Fibroblast of skin of right quadriceps (primary cell): ENCODE measurements at places on chromosomes 4 and X.

GRCh38 chrX:83022020-83022419 is 486.1 kb upstream of the POU3F4 start:
- DNase-seq = no peak

- no peak for DNase-seq
These were observed 178.7 kb downstream of the SH3KBP1 start for GRCh38 chrX:19708683-19709082.

DNA sequence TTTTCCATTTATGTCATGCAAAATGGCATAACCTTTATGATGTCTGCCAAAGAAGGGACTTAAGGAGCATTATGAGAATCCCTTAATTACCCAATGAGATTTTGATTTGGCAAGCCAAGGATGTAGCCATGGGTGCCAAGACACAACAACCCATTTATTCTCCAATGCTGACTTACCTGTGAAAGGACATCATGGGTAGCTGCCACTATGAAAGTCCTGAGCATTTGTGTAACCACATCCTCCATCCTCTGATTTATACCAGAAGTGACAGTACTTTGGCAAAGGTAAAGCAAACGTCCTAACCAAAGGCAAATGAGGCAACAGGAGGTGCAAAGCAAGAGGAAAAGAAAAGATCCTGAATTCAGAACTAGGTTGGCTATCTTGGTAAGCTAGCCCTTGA is 87.3 kb upstream of the EMCN start:
- no peak for DNase-seq

DNA sequence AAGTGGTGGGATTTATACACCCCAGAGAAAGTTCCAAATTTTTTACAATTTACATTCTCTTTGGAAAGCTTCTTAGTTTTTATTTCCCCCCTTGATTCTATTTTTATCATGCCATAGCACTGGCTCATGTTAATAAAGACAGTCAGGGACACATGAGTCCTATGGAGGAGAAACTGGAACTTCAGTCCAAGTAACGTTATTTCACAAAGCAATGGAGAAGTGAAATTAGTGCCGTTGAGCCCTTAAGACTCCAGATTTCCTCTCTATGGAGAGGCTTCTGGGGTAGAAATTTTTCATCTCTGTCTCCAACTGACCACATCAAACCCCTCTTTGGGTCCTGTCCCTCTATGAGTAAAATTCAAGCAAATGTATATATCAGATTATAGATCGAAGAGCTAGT is 12.8 kb upstream of the TASL start:
- DNase-seq = no peak

GRCh38 chr4:75653845-75654503 is 19.2 kb downstream of the G3BP2 start:
- peak; percentile 29 for DNase-seq

- DNase-seq = no peak
These were observed 151.0 kb upstream of the DKK2 start for GRCh38 chr4:107187091-107187490.

DNA sequence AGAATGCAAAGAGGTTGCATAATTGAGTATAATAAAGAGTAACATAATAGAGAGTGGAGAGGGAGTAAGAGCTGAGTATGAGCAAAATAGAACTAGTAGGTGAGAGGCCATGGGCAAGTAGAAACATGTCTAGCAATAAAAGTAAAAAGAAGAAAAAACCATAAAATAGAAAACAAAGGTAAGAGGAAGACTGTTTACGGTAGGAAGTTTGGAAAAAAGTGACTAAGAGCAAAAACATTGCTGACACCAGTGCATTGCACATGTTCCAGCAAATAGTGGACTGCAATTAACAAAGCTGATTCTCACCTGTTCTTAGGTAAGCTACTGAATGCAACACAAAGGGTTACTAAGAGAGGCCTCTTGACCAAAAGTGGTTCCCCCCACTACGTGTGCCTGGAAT is 202.9 kb downstream of the TEX13A start:
- DNase-seq = no peak

DNA sequence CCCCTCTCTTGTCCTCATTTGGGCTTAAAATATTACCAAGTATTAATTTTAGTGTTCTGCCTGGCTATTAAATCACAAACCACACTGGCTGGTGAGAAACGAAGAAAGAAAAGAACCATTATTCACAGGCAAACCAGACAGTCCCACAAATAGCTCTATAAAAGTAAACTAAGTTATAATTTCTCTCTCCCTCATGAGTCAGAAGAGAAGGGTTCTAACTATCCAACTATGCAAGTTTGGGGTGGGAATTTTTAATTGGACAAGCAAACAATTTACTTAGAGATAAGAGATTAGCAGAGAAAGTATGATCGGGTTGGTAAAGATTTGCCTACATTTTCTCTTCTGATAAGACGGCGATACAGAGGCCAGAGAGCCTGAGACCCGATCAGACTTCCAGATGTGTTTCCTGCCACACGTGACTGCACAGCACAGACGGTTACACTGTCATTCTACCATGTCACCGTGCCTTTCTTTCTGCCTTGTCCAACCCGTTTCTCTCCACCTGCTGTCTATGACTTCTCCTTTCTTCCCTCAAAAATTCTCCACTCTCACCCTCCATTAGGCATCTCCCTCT is 52.3 kb downstream of the MEPE start:
- no peak for DNase-seq

DNA sequence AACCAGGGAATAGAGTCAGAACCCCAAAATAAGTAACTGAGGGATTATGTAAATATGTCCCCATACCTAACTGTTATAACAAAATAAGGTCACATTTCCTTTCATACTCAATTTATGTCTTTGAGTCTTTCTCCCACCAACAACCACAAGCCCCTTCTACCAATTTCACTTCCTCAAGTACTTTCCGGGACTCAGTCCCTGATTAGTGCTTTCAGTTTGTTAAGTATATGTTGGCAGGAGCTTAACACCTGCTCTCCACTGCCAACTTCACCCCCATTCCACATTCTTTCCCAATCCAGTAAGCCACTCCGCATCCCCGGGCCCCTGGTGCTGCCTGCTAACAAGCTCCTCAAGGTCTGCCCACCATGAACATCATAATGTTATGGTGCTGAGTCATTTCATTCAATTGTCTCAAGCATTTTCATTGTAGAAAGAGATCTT is 71.3 kb upstream of the SPRY1 start:
- DNase-seq = no peak

- peak; percentile 21 for DNase-seq
These were observed 18.1 kb downstream of the GUCY2F start for GRCh38 chrX:109463784-109464183.

- peak; percentile 54 for DNase-seq
These were observed 12.7 kb upstream of the UBA6 start for GRCh38 chr4:67713529-67714247.

GRCh38 chrX:96435378-96436035 is 249.1 kb upstream of the DIAPH2 start:
- peak; percentile 22 for DNase-seq

DNA sequence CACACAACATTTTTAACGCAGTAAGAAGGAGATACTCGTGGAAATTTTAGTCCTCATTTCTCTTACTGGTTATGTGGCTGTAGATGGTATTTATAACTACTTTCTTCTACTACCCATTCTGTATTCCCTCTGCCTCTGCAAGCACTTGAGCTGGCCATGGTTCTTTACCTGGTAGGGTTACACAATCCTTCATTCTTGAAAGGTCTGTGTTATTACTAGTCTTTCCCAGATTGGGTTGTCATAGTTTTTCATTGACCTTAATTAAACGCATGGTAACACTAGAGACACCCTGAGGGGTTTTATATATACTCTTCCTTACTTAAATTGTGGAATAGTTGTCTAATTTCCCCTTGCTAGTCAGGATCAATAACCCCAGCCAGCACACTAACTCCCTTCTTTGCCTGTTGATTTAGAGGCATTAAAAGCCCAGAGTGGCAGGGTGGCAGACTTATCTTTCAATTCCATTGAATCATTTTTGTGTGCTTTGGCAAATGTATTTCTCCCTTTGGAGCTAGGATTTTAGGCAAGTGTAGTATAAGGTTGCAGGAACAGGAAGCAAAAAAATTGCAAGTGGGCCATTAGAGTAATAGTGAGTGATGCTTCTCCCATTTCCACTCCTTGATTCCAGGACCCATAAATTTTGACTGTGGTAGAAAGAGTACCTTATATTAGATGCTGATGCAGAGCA is 113.6 kb upstream of the EMCN start:
- no peak for DNase-seq

- DNase-seq = no peak
These were observed 679.7 kb downstream of the FAT4 start for GRCh38 chr4:125994430-125994829.

- no peak for DNase-seq
These were observed 390.6 kb upstream of the ATOH1 start for GRCh38 chr4:93437991-93438390.

- no peak for DNase-seq
These were observed 1.0 kb upstream of the GABRG1 start for GRCh38 chr4:46124773-46125413.

- DNase-seq = peak; percentile 64
These were observed 1513.0 kb downstream of the STIM2 start for GRCh38 chr4:28373601-28374000.

- DNase-seq = peak; percentile 99
These were observed at the start of gene USO1 for GRCh38 chr4:75724066-75724866. TSS of gene USO1 (plus strand) at chr4:75724577. CDS start at chr4:75724820, 243 bp downstream.

DNA sequence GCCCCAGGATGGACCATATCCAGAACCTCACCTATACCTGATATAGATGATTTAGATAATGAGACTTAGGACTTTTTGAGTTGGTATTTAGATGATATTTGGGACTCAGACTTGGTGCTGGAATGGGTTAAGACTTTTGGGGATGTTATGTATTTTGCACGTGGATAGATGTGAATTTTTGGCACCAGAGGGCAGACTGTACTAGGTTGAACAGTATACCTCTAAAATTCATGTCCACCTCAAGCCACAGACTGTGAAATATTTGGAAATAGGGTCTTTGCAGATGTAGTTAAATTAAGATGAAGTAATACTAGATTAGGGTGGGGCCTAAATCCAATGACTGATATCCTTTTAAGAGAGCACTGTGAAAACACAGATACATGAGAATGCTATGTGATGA is 15.6 kb downstream of the RBM41 start:
- DNase-seq = peak; percentile 3

DNA sequence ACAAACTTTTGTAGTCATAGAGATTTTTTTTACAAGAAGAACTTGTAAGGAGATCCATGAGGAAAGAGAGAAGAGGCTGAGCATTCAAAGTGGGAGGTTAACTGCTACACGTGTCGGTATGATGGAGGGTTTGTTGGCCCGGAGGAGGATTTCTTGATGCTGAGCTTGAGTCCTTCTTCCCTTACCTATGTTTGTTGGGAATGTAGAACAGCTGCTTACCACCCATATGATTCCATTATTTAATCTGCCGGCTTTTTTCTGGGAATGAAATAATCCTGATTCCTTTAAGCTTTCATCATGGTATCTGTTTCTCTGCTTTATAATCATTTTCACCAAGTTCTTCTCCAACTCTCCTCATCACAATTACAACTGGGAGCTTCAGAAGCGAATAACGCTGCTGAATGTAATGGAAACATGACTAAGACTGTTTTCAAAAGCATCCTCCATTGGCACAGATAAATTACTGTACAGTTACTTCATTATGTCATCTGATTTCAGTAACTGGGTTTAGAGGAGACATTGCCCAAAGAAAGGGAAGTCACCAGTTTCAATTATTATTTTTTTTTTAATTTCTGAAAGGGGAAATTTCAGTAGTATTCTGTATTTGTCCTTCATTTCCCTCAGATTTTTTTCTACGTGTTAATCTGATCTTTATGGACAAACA is 420.6 kb downstream of the SPRY1 start:
- DNase-seq = no peak

- DNase-seq = peak; percentile 73
These were observed 24.4 kb upstream of the CORIN start for GRCh38 chr4:47862297-47862696.

DNA sequence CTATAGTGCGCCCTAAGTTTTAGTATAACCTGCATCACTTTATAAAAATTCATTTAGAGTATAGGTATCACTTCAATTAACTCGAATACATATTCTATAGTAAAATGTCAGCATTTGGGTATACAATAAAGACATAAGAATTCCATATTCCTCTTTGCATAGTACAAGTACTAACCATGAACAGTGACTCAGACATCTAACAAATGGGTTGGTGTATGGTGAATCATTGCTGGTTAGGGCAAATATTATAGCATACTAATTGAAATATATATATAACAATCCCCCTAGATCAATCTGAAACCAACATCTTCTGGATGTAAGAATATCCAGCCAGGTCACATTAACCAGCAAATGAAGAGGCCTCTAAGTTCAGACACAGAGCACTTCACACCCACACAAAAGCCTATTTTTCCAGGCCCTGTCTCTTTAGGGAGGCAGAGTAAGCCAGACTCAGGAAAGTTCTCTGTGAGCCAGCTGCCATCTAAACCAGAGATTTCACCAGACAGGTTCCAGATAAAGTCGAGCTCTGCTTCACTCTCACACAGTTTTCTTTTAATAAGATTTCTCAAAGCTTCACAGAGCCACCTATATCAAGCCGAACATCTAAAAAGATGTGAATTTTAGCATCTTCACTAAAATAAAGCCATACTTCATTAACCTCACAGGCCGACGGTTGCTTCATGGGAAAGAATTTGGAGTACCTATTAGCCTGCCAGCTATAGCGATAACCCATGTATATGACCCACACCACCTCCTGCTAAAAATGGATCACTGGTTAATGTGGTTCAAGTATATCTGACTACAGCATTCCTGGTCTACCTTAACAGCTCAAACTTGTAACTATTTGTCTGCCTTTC is 200.0 kb upstream of the FTHL17 start:
- peak; percentile 25 for DNase-seq

- DNase-seq = no peak
These were observed 107.9 kb downstream of the EFHC2 start for GRCh38 chrX:44235534-44235933.

GRCh38 chr4:183408796-183409195 is 35.6 kb upstream of the CDKN2AIP start:
- no peak for DNase-seq

DNA sequence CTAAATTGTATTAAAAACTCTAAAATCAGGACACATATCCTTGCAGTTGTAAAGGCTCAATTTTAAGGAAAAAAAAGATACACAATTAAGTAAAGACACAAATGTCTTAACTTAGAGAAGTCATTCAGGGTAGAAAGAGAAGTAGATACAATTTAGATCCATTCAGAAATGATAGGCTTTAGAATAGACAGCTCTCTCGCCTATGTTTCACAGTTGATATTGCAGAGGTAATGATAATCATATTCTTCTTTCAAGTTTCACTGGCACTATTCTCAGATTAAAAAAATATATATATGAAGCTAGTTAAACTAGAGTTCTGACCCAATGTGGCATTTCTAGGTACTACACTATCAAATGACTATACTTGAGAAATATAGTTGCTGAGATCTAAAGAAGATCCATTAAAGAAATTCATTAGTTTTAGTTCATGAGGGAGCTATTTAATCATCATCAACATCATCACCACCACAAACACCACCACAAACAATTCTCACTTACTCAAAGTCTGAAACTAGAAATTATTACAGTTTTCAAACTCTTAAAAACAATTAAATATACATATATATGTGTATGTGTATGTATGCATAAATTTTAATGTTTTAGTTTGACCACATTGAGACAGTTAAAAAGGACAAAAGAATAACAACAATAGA is 93.1 kb downstream of the ANTXR2 start:
- DNase-seq = no peak

- no peak for DNase-seq
These were observed 24.0 kb downstream of the PLRG1 start for GRCh38 chr4:154526151-154526550.
